ENCODE measurements at places on chromosomes 6 and 20. TPM values are rescaled to one million over a fixed set of nuclear protein-coding genes. Genes with fewer than 3 reads are reported as not detected.
A peak's percentile ranks its signal among the peaks of the same experiment; 100 is the strongest.

CST2 gene
- polyA plus RNA-seq: not detected

- DNase-seq: no peak
These were observed 554.0 kb upstream of the NOX3 start for GRCh38 chr6:156009656-156010055.

DNA sequence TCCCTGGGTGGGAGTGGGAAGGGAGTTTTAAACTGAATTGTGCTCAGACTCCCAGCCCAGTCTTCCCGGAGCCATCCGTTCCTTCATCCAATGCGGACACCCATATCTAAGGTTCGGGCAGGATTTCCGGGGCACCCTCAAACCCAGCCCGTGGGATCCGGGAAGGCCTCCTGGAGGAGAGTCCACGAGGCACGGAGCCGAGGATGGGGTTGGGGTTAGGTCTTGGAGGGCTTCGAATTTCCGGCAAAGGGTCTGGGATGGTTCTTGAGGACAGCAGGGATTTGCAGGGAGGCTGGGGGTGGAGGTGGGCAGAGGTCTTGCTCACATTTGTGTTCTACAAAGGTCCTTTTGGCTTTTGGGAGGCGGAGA is 49.5 kb upstream of the SLC32A1 start:
- DNase-seq: no peak

- no peak for DNase-seq
These were observed 6.5 kb downstream of the CD24 start for GRCh38 chr6:106967936-106968555.

GRCh38 chr20:59932616-59933295 is 681 bp downstream of the SYCP2 start:
- DNase-seq: no peak

DNA sequence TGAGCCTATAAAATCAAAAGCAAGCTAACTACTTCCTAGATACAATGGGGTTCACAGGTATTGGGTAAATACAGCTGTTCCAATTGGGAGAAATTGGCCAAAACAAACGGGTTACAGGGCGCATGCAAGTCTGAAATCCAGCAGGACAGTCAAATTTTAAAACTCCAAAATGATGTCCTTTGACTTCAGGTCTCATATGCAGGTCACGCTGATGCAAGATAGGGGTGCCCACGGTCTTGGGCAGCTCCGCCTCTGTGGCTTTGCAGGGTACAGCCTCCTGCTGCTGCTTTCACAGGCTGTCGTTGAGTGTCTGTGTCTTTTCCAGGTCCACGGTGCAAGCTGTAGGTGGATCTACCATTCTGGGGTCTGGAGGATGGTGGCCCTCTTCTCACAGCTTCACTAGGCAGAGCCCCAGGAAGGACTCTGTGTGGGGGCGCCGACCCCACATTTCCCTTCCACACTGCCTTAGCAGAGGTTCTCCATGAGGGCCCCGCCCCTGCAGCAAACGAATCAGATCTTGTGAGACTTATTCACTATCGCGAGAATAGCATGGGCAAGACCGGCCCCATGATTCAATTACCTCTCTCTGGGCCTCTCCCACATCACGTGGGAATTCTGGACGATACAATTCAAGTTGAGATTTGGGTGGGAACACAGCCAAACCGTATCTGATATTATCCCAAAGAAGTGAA is 11.9 kb upstream of the SMIM29 start:
- DNase-seq: no peak

- no peak for DNase-seq
These were observed 84.5 kb upstream of the PRND start for GRCh38 chr20:4637081-4637797.

- DNase-seq: peak; percentile 71
These were observed at the start of gene SLC35F1 for GRCh38 chr6:117906958-117907600. TSS of gene SLC35F1 (plus strand) at chr6:117907264.

SNX21 gene
- polyA plus RNA-seq: 35.6 TPM

GRCh38 chr6:127022302-127022701 is 96.2 kb upstream of the RSPO3 start:
- no peak for DNase-seq

IL20RA gene
- 0.34 TPM for polyA plus RNA-seq

- DNase-seq: peak; percentile 77
These were observed 63.3 kb upstream of the ZNF133 start for GRCh38 chr20:18224968-18225568.

TFEB gene
- polyA plus RNA-seq: 51.0 TPM

LST1 gene
- polyA plus RNA-seq: 14.8 TPM

DNA sequence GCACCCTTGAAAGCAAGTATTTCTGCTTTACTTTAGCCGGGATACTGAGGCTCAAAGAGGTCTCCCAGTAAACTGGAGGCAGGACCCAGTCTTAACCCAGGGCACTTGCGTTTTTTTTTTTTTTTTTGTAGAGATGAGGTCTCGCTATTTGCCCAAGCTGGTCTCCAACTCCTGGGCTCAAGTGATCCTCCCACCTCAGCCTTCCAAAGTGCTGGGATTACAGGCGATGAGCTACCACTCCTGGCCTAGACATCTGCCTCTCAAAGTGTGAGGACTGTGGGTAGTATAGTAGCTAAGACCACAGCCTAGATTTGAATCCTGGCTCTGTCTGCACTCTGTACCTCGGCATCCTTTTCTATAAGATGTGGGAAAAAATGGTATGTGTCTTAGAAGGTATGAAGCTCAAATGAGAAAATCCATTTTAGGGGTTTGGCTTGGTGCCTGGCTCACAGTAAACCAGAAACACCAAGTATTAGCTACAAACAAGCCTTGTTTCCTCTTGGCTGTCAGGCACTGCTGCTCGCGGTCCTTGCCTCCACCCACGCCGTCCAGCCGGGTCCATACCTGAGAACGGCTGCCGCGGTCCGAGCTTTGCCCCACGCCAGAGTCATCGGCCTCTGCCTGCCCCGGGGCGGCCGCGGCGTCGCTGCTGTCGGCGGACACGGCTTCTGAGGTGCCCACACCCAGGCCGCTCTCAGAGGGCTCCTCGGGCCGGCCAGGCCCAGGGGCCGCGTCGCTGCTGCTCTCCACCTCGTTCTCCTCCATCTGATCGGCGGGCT is 1.2 kb downstream of the ZNF335 start:
- DNase-seq: peak; percentile 48

TMEM170B gene
- polyA plus RNA-seq: 2.7 TPM

GRCh38 chr6:73704798-73705197 is 8.8 kb downstream of the CD109 start:
- no peak for DNase-seq

DNA sequence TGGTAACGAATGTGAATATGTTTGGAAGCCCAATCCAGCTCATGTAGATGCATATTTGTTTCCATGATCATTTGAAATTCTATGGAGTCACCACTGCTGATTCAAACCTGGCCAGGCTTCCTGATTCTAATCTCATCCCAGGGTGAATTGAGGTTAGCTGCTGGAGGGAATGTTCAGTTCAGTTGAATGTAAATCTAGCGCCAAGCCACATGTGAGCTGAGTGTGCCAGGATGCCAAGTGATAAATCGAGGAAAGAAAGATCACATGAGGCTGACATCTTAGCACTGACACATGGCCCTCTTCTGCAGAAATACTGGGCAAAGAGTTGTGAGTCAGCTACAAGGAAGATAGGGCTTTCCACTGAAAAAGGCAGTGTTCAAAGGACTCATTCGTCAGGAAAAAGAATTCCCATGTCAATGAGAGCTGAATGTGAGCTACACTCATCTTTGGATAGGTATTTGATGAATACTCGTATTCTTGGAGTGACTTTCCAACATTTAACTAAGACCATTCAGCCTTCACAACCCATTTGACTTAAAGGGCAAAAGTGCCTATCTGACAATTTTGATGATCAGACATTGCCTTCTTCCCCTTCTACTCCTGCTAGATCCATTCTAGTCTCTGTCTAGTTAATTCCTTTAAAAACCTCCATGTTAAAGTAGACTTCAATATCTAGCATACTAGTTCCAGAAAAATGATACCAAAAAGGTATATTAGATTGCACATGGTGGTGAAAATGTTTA is 172.1 kb downstream of the MTFR2 start:
- no peak for DNase-seq

PAK5 gene
- polyA plus RNA-seq: 0.22 TPM

GSTA2 gene
- polyA plus RNA-seq: 133 TPM

GRCh38 chr6:18680842-18681241 is 293.7 kb downstream of the RNF144B start:
- no peak for DNase-seq

GRCh38 chr6:106872049-106872448 is 102.5 kb downstream of the CD24 start:
- DNase-seq: peak; percentile 49

DNA sequence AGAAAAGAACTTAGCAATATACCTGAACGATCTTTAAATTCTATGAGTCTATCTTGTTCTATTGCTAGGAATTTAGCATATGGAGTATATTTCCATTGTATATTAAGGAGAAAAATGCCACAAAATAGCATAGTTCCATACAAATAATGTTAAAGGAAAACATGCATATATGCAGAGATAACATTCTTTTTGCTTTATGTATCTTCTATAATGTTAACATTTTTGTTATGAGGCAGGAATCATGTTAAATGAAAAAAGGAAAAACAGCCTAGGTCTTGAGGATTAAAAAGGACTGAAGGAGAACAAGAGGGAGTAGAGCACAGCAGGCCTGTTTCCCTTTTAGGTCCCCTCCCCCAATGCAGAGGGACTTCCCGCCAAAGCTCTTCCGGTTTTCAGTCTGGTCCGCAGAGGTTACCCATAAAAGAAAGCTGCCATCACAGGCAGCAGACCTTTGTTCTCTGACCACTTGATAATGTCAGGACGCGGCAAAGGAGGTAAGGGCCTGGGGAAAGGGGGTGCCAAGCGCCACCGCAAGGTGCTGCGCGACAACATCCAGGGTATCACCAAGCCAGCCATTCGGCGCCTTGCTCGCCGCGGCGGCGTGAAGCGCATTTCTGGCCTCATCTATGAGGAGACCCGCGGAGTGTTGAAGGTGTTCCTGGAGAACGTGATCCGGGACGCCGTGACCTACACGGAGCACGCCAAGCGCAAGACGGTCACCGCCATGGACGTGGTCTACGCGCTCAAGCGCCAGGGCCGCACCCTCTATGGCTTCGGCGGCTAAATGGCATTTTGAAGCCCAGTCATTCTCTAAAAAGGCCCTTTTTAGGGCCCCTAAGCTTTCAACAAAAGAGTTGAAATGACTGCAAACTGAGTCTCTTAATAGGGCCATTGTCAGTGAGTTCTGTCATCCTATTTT is 108.4 kb upstream of the PRSS16 start:
- peak; percentile 82 for DNase-seq

CCM2L gene
- polyA plus RNA-seq: 9.9 TPM

GRCh38 chr6:157941101-157941863 is 40.4 kb upstream of the SYNJ2 start:
- DNase-seq: no peak

DNA sequence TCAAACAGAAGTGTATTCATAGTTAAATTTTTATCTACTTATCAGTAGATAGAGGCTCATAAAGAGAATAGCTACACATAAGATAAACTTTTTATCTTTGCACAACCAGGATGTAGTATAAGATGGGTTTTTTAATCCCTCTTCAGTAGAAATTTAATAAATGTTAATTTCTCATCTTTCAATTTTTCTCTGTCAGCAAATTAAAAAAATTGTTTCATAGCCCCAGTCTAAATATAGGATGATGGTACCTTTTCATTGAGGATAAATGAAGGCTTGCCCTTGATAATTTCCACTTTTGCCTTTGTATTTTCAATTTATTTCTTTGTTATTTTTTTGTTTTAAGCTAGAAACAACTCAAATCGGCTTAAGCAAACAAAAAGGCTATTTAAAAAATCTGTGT is 251.2 kb upstream of the NOX3 start:
- DNase-seq: no peak

RIPOR2 gene
- 1.7 TPM for polyA plus RNA-seq

DNA sequence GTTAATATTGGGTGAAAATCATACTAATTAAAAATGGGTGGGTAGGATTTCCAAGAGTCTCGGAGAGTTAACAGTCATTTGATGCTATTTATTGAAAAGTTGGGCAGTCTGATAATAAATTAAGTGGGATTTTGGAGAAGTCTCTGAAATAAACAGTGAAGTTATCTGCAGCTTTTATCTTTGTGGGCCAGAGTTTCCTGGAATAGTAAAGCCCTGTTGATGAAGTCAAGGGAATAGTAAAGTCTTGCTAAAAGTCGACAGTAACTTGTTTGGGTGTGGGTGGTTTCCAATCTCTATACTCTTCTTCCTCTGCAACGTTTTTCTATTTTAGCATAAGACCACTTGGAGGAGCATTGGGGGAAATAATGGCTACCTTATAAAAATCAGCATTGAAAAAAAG is 493.6 kb downstream of the EPM2A start:
- no peak for DNase-seq

DNA sequence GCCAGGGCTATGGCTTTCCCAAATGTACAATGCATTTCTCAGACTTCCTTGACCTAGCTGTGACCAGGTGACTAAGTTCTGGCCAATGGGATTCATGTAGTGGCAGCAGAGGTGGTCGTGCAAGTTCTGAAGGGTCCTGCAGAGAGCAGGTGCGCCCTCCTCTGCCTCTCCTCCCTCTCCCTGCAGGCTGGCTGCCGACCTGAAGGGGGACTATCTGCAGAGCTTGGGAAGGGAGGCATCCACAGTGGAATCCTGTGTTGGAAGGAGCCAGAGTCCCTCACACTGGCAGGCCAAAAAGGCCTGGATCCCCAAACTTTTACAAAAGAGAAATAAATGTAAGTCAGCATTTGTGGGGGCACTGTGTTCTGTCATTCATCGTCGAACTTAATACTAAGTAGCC is 66.6 kb downstream of the CDH26 start:
- DNase-seq: no peak

POU5F1 gene
- polyA plus RNA-seq: 7.9 TPM

- no peak for DNase-seq
These were observed 36.0 kb downstream of the STK35 start for GRCh38 chr20:2137552-2138201.

FERMT1 gene
- polyA plus RNA-seq: 2.2 TPM

DNA sequence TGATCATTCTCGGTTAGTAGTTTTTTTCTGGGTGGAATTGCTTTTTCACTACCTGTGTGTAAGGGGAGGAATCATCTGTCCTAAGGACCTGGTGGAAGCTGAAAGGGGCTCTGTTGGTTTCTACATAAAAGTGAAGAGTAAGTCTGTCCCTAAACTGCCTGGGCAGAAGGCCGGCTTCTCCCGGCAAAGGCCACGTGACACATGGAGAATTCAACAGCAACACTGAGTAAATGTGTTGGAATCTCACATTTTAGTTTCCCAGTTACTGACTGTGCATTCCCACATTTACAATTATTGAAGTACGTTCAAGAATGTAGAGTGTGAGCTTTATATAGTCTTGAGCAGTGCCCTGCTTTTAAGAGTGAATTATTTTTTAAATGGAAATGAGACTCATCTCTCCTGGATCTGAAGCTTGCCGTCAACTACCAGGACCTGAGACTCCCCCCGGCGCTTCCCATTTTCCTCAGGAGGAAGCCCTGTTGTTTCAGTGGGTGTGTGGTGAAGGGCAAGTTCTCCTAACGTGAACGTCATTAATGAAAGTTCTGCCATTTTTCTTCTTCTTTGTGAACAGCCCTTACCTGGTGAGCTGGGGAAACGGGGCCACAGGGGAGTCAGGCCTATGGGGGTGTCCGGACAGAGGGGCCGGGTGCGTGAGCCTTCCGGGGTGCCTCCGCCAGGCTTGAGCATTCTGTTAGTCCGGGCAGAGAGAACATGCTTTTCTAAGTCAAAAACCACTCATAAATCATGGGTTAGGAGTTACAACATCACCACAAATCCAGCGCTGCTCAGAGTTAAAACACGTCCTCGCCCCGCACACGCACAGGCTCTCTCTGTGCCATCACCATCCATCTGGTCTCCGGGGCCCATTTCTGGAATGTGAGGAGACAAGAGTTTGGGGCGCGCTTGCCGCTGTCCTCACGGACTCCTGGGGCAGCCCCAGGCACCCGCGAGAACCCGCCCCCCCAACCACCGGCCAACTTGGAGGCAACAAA is 56.6 kb upstream of the SMOC2 start:
- no peak for DNase-seq
